Urothelium cell line (cell line): ENCODE measurements at places on chromosomes 6 and 20.

DNA sequence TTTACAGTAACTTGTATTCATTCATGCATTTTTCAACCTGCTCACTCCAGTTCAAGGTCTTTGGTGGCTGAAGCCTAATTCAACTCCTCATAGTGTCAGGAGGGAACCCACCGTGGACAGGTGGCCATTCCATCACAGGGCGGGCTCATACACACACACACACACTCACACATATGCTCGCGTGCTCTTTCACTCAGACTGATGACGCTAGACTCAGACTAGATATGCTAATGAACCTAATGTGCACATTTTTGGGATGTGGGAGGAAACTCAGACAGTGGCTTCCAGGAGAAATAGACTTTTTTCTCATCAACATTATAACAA is 56.7 kb downstream of the TRIM27 start:
- peak; percentile 21 for DNase-seq

DNA sequence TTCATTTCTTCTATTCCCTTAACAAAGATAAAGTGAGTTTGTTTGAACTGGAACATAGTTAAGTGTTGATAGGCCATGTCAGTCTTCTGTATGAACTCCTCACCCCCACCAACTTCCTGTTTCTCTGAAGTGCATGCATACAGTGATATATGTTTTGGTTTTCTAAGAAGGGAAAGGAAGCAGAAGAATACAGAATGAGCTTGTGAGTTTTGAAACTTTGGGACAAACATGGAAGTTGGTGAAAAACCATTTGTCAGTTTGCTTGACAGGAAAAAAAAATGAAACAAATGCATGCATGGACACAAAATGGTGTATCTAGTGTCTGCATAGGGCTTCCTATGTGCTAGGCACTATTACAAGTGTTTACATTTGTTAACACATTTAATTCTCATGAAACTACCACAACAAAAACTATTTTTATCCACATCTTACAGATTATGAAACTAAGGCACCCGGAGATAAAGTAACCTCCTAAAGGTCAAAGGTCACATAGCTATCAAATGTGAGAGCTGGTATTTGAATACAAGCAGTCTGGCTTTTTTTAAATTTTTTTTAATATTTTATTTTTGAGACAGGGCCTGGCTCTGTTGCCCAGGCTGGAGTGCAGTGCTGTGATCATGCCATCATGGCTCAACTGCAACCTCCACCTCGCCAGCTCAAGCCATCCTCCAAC is 105.9 kb downstream of the ADGRB3 start:
- DNase-seq: no peak

DNA sequence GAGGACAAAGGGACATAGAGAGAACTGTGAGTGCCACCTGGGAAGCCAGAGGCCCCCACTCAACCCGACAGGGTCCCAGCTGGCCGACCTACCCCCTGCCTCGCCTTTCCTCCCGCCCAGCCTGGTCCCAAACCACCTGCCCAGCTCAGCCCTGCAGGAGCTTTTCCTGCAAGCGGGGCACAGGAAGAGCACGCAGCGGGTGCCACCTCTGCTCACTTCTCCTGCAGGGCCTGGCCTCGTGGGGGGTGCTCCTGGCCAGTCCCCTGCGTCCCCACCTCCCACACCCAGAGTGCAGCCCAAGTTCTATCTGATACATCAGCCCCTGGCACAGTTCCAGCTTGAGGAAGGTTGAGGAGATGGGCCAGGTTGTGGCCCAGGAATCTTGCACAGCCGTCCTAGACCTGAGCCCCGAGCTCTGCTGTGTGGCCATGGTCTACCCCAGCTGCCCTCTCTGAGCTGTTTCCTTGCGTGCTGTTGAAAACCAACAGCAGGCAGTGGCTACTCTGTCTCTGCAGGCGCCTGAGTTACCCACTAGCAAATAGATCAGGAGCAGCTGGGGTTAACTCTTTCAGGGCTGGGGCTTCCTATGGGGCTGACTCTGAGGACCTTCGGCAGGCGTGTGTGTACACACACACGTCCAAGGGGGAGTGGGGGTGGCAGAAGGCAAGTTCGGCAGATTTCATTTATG is 1.7 kb downstream of the NECAB3 start:
- no peak for DNase-seq

DNA sequence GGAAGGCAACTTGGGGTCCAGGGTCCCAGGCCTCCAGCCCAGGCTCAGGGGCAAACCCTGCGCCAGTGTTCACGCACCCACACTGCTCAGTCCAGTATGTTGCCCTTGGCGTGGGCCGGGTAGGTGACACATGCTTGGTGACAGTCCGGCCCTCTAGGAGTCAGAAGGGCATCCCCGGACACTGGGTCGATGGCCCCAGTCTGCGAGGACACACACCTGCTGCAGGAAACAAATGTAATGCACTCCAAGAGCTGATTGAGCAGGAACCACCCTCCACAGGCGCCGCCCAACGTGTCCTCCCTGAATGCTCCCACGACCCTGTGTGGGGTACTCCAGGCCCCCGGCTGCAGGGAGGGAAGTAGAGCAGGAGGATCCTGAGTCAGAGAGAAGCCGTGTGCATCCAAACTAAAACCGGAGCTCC is 160.7 kb downstream of the DLL1 start:
- DNase-seq: no peak

- no peak for DNase-seq
Measured at GRCh38 chr6:122014961-122015360, 384.5 kb upstream of the HSF2 start.

GRCh38 chr6:34571388-34571787 is 15.3 kb upstream of the SPDEF start:
- DNase-seq: no peak

DNA sequence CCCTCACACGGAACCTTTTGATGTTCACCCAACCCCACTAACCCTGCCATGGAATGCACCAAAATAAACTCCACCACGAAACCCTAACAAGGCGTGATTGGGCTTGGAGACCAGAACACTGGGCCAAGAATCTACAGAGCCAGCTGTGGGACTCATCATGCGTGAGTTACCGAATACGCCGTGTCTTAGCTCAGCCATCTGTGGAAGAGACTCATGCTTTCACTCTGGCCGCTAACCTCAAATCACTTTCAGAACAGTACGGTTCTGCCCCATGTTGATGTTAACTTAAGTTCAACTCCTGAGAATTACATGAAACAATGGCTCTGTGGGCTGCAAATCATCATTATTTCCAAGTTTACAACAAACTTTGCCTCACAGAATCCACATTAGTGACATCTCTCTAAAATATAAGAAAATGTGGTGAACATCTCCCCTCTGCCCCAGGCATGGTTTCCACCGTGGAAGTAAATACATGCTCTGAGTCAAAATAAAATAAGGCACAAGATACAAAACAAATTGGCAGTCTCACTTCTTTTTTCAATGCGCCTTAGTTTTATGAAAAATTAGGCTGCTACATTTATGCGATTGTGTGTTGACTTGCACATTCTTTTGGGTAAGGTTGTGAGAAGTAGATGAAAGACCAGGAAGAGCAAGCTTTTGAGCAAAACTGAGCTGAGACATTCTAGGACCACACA is 308.9 kb upstream of the EXOC2 start:
- no peak for DNase-seq

DNA sequence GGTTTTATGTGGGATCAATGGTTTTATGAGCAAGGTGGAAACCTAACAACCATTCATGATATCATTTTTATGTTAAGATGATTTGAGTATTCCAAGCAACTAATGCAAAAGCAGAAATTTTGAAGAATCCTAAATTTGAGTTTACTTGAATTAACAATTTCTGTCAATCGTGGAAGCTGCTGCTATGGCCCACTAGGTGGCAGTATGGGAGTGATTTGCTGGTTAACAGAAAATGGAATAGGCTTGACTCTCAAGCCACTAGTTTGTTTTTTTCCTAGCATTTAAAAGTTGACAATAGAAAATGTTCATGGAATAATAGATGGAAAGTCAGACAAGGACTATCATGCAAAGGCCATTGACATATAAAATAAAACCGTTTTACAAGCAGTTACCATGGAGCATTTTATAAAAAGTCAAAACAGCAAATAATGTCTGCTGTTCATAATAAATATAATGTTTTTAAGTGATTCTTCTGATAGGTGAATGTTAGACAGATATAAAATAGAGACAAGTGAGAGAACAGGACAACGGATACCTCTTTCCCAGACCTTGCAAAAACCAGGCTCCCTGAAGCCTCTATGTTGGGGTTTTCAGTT is 43.0 kb upstream of the TMEM200A start:
- DNase-seq: peak; percentile 45

GRCh38 chr6:139939189-139939979 is 564.9 kb upstream of the CITED2 start:
- DNase-seq: no peak

DNA sequence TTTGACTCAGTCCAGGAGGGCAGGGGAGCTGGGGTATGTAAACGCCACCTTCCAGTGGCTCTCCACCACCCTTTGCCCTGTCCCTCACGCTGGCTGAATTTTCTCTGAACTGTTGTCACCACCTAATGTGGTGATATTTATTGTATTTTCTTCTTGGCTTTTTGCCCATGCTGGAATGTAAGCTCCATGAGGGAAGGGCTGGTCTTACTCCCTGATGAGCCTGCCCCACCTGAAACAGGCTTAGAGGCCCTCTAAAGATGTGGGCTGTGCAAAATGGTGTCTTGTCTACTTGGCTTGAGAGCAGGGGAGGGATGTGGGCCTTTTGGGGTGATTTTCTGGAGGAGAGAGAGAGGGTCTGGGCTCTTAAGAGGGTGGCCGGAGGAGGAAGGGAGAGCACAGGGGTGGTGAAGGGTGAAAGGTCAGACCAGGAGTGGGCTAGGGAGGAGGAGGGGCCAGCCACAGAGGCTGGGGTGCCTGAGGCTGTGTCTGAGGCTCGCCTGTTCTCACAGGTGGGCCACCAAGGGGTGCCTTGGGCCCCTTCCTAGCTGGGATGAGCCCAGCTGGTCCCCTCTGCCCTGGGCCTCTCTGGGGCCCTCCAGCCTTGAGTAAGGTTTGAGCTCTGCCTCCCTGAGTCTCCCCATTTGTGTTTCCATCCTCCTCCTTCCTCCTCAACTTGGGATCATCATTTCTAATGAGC is 37.3 kb downstream of the SPDEF start:
- no peak for DNase-seq

DNA sequence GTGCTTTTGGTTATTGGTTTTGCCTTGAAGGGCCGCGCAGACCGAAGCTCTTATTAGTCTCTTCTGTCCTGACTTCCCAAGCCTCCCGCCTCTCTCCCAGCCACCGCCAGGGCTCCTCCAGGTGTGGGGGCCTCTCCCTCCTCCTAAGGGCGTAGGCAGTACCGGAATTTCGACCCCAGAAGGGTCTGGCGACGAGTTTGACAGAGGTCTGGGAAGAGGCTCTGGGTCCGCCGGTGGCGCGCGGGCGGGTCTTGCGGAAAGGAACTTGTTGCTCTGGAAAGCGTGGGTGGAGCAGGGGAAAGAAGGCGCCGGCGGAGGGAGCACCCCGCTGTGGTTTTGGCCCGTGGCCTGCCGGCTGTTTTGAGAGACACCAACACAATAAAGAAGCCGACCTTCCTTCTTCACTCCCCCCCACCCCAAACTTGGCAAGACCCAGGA is 1.8 kb downstream of the PCSK2 start:
- DNase-seq: peak; percentile 26

- DNase-seq: no peak
Measured at GRCh38 chr20:32808438-32808837, 11.3 kb upstream of the MAPRE1 start.

DNA sequence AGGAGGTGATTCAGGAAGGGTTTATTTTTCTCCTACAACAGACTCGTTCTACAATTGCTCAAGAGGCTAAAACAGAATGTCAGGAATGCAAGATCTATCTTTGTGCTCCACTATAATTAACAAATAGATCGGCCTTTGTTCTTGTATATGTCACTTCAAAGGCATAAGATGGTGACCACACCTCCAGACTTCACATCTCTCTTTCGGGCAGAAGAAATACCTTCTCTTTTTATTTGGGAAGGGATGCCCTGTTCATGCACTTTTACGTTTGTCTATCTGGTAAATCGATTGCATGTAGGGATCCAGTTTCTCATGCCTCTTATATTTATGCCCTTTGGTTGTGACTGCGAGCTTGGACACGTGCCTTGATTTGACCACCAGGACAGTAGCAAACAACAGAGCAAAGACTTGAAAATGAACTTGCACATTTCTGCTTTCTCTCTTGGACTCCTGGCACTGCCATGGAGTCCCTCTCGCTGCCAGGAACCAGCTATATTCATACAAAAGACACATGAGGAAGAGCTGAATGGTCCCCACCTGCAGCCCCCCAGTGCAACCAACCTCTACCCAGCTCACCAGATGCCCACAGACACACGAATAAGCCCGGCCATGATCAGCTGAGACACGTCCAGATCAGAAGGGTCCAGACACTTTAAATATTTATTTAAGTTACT is 219.8 kb upstream of the STXBP5 start:
- no peak for DNase-seq

GRCh38 chr6:37449984-37450383 is 17.0 kb downstream of the CMTR1 start:
- DNase-seq: no peak

DNA sequence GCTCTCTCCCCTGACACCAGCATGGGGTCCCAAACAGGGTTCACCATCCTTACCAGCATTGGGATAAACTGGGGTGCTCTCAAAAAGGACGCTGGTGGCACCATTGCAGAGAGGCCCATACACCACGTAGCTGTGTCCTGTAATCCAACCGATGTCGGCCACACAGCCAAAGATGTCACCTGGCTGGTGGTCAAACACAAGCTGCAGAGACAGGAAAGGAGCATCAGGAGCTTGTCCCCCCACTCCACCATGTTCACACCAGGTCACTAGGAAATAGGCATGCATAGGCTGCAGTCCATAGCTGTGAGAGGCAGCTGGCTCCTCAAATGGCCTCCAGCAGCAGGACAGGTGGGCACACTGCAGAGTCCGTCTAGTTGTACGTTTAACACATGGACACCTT is 28.8 kb upstream of the APMAP start:
- no peak for DNase-seq

DNA sequence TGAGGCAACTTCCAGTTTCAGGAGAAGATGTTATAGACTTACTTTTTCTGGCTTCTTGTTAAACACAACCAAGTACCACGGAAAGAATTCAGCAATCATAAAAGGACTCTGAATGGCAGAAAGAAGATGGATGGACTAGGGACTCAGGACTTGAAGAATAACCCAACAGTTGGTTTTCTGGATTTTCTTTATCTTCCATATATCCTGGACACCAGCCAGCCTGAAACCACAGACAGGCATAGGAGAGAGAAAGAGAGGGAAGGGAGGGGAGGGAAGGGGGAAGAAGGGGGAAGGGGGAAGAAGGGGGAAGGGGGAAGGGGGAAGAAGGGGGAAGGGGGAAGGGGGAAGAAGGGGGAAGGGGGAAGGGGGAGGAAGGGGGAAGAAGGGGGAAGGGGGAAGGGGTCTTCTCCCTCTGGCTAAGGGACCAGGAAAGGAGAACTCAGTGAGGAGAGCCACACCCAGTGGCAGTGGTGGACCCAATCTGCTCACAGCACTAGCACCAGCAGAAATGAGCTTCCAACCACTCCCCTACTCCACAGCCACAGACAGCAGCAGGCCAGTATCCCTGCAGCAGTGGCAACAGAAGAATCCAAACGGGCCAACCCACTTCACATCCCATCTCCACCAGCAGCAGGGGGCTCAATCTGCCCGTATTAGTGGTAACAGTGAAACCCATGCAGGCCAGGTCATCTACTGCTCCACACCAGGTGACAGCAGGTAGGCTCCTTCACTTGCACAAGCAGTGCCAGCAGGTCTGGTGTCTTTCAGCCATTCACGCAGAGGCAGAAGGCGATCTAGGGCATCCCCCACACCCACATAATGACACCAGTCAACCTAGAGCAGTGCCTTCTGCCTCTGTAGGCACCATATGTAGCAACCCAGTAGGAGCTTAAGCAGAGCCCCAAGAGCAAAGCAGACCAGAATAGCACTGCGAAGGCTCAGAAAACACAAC is 78.6 kb downstream of the TRMT6 start:
- no peak for DNase-seq
